ENCODE measurements at places on chromosomes 5 and 9. TPM values are rescaled to one million over a fixed set of nuclear protein-coding genes. Genes with fewer than 3 reads are reported as not detected.

- DNase-seq = peak; percentile 44
These were observed 127.6 kb upstream of the NMUR2 start for GRCh38 chr5:152532714-152533113.

DNA sequence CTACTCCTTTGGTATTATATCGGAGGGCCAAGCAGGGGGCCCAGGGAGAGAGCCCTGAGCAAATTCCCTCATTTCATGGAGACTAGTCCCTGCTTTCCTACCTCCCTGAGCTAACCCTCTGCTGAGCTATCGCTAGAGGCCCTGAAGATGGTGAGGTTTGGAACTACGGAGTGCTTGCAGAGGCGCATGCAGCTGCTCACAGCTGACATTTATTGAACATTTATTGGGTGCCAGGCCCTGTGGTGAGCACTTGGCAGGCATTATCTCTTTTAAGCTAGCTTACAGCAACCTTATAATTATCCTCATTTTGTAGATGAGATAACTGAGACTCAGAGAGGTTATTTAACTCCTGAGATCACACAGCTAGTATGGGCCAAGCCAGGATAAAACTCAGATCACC, 9.8 kb downstream of the FAT2 start:
- DNase-seq = no peak

GRCh38 chr5:77304388-77304787, 93.9 kb downstream of the PDE8B start:
- DNase-seq = no peak

DNA sequence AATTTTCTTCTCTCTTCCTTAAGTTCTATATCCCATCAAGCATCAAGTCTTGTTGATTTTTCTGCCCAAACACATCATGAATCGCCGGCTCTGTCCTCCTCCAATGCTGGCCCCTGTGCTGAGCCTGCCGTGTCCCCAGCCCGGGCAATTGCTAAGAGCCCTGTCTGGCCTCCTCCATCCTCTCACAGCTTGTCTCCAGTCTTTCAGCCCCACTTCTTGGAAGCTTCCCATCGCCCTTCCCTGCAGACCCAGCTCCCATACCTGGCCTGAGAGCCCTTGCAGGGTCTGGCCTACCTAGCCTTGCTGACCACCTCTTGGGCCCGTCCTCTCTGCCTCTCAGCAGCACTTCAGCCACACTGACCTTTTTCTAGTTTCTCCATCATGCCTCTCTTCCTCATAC, 61.9 kb downstream of the COL15A1 start:
- no peak for DNase-seq

DNA sequence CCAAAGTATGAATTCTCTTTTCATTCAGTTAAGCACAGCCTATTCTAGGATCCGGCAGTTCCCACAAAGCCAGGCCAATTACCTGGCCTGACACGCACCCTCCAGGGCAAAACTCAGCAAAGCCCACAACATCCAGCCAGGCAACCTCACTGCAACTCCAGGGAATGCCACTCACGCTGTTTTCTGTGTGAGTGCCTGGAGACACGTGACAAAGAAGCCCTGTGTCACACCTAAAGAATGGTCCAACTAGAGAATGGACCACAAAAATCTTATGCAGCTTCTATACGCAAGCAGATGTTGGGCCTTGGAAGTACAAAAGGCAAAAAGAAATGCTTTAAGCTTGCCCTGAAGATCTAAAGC, 20.2 kb downstream of the RETREG1 start:
- DNase-seq = no peak

DNA sequence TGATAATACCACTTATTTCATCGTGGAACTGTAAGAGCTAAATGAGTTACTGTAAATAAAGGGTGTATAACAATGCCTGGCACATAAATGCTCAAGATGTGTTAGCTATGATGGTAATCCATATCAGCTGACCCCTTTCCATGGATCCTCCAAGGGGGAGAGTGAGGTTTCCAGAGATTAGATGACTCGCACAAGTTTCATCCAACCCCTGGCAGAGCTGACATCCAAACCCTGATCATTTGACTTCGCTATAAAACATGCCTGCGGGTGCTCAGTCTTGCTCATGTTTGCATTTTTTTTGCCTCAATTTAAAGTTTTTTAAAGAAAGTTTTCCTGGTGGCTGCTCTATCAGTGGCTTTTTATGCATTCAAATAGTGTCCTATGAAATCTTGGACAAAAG, 145.7 kb upstream of the SMIM23 start:
- DNase-seq = no peak

DNA sequence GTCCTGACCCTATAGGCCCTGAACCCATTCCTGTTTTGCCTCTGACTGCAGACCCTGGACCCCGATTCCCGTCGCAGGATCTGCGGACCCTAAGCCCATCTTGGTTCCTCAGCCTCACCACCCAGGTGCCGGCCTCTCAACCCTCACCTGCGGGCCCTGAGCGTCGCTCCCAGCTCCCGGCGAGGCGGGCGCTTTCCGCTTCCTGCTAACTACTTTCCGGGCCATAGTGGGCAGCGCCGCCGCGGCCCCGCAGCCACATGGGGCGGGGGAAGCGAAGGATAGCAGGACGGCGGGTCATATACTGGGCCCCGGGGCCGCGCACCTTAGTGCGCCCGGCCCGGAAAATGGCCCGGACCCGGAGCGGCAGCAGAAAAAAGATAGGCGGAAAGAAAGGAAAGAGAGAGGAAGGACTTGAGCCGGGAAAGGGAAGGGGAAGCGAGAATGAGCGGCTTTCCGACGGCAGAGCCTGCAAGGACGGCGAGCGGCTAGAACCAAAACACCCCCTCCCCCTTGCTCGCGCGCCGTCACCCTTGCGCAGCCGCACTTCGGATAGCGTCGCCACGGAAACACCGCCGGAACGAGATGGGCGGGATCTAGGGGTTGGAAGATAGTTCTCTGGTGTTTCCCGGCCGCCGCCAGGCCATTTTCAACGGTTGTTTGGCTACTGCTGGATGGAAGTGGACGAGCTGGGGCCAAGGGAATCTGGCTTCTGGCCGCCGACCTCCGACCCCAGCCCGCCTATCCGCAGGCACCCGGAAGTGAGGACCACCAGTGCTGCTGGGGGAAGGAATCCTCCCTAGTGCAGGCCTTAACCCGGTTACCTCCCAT, at the start of gene DCAF12:
Gene DCAF12 (minus strand): TSS at position 492 of the 828 bp plus-strand sequence. CDS start 267 bp downstream, at position 225.
- peak; percentile 87 for DNase-seq

DNA sequence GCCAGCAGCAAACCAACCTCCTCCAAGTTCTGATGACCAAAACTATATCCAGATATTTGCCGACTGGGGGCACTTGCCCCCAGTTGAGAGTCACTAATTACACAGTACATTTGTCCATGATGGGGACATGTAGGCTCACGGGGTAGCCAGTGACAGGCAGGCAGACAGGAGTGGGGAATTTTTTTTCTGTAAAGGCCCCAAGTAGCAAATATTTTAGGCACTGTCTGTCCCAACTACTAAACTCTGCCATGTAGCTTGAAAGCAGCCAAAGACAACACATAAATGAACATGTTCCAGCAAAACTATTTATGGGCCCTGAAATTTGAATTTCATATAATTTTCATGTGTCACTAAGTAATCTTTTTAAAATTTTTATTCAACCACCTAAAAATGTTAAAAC, 80.7 kb downstream of the GRIA1 start:
- no peak for DNase-seq

DNA sequence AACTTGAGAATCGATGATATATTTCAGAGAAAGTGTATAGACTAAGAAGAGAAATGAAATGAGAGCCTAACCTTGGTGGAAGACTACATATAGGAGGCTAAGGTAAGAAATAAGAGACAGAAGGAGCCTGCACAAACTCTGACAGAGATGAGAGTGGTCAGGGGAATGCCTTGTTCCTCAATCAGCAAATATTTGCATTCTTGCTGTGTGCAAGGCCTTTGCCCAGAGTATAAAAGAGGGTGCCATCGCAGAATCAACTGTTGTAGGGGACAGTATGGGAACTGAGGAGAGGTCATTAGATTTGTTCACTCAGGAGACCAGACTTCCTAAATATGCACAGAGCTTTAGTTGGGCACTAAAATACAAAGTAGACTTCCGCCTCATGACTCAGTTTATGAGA, 137.2 kb downstream of the ATG10 start:
- DNase-seq = no peak

- DNase-seq = no peak
These were observed 70.5 kb downstream of the LMNB1 start for GRCh38 chr5:126847456-126847820.

DNA sequence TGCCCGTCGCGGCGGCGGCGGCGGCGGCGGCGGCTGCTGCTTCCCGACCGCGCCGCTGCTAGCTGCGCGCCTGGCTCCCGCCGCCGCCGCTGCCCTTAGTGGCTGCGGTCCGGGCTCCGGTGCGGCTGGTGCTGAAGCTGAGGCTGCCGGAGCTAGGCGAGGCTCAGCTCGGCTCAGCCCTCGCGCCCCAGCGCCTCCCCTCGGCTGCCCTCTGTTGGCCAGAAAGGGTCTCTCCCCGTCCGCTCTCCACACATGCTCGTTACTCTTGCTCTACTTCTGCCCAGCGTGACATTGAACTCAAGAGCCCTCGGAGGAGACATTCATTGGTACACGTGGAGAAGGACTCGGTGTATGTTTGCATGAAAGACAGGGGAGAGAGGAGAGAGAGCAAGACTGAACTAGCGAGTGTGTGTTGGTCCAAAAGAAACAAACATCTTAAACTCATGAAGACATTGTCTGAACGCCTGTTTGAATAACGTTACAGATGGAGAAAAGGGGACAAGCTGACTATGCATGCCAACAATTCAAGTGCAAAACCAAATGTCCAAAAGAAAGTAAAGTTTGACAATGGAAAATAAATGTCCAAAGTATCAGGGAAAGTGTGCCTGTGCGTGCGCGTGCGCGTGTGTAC, at the start of gene HCN1:
Gene HCN1 (minus strand): TSS at position 175 of the 631 bp plus-strand sequence.
- DNase-seq = peak; percentile 72

EHMT1 gene
- 78.8 TPM for polyA plus RNA-seq

ABCA2 gene
- 43.4 TPM for polyA plus RNA-seq

RBM27 gene
- polyA plus RNA-seq = 27.0 TPM

C9 gene
- 0.23 TPM for polyA plus RNA-seq

CDC20B gene
- 0.40 TPM for polyA plus RNA-seq

PCDHB7 gene
- polyA plus RNA-seq = 4.4 TPM

CDH9 gene
- polyA plus RNA-seq = 9.0 TPM

ADAMTSL2 gene
- 2.5 TPM for polyA plus RNA-seq

AQP3 gene
- polyA plus RNA-seq = 207 TPM

ZNF608 gene
- 63.8 TPM for polyA plus RNA-seq

TAF11L5 gene
- not detected for polyA plus RNA-seq

AK1 gene
- polyA plus RNA-seq = 31.0 TPM

EEIG1 gene
- polyA plus RNA-seq = 34.1 TPM
